ENCODE measurements at places on chromosomes 3 and 15.

DNA sequence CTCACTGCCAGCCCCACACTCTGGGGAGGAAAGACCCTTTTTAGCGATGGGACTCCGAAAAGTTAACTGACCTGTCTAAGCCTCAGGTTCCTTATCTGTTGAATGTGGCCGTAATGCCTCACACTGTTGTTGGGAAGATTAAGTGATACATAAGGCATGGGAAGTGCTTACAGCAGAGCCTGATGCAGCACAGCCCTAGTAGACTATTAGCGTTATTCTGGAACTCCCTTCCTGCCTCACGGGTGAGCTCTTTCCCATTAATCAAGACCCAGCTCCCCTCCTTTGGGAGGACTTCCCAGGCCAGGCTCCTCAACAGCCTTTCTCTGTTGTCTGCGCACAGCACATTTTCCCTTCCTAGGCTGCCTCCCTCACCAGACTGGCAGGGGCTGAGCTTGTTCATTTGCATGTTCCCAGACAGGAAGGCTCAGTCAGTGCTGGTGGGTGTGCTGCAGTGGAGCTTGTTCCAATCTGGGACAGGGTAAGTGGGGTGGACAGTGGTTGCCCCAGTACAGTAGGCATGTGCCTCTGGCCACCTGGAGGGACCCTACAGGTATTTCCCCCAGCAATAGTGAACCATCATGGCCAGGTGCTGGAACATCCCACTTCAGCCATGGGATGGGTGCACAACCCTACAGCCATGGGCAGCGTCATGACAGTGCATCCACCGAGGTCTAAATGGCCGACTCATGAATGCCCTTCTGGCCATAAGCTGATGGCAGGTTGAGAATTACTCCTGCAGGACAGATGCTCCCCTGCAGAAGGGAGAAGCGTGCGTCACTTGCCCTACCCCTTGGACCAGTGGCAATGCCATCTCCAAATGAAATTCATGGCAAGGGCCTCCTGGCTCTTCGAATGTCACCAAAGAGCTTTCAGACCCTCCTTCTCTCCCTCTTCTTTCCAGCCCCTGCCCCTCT, 5.8 kb upstream of the PSTPIP1 start:
- DNase-seq, result no peak

DNA sequence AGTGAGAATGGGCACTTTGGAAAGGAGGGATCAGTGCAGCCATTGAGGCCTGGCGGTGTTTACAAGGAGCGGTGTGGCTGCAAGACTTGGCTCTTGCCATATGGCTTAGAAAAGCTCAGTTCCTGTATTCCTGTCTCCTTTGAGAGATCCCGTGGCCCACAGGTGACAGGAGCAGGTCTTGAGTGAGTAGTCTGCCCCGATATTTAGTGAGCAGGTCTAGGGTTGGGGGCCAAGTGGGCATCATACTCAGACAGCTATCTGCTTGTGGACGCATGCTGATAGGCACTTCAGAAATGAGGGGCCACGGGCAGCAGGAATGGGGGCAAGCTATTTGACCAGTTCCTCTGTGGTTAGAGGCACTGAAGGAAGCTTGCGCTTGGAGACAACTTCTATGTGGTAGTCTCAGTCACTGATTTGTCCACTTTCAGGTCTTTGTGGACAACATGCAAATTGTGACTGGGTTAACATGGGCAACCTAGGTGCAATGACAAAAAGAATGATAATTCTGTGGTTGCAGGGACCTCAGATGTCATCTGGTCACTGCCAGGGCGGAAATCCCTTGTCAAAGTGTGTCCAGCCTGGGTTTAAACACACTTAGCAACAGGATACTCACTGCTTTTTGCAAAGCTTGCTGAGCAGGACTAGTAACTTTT, 1.1 kb downstream of the TMED3 start:
- no peak for DNase-seq

DNA sequence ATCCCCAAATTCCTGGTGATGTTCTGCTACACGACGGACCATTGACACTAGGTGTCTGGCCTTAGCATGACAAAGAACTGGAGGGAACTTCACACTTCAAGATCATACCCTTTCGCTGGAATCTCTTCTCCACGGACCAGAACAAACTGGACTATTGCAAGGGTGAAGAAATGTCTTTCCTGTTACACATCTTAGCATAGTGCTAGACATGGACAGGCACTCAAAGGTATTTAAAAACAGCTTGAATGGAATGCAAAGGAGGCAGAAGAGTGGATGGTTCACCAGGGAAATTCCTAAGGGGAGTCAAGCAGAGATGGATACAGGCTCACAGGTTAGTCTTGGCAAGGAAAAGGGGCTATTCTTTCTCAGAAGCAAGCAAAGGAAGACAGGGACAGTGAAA, 33.5 kb upstream of the PDZRN3 start:
- DNase-seq, result no peak

GRCh38 chr3:129536804-129537203, 6.2 kb upstream of the H1-8 start:
- no peak for DNase-seq

- DNase-seq, result no peak
These were observed 97.3 kb downstream of the AKAP13 start for GRCh38 chr15:85477730-85478129.

GRCh38 chr3:179825527-179826246, 172.8 kb downstream of the USP13 start:
- DNase-seq, result no peak

DNA sequence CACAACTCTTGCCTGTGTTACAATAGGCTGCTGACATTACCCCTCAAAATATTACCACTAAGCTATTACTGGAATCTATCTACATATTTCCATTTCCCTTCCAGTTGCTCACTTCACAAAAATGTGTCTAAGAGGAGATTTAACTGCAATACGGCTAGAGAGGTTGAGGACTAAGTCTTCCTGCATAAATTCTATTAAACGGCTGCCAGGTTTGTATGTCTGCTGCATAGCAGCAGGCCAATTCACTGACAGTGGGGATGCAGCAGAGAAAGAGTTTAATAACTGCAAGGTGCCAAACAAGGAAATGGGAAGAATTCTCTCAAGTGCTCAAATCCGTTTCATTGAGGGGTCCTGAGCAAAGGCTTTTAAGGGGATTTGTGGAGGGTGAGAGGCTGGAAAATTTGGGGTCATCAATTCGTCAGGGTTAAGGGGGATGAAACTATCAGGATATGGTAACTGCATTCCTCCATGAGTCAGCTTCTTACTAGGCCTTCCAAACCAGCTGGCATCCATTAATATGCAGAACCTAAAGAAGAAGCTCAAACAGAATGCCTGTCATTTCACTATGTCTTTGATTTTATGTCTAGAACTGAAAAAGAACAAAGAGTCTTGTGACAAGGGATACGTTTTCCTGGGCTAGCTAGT, 675.6 kb downstream of the TBL1XR1 start:
- DNase-seq, result no peak

- no peak for DNase-seq
These were observed 26.0 kb downstream of the NBEAL2 start for GRCh38 chr3:47005212-47006144.

GRCh38 chr3:127124120-127124519, 68.8 kb upstream of the PRR23E start:
- no peak for DNase-seq

GRCh38 chr3:120344349-120344748, 4.8 kb downstream of the LRRC58 start:
- DNase-seq, result no peak

DNA sequence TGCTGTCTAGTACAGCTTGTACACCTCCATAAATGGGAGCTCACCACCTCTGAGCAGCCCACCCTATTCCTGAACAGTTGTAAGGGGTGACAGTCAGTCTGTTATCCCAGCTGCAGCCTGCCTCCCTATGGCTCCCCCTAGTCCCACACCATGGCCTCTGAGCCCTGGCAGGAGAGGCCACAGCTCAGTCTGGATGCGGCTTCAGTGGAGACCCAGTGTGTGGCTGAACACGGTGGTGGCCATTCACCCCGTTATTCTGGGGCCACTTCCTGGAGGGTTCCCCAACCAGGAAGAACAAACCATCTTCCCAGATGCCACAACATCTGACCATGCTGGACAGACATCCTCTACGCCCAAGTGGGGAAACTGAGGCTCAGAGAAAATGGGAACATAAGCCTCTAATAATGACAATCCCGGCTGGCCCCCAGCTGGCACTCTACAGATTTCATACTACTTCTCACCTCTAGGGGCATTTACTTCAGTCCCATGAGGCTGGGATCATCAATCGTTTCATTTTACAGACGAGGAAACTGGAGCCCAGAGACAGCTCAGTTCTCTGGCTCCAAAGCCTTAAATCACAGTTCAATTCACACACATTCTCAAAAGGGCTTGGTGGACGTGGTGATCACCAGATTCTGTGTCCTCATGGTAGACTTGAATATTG, 9.2 kb upstream of the GRIP2 start:
- no peak for DNase-seq

DNA sequence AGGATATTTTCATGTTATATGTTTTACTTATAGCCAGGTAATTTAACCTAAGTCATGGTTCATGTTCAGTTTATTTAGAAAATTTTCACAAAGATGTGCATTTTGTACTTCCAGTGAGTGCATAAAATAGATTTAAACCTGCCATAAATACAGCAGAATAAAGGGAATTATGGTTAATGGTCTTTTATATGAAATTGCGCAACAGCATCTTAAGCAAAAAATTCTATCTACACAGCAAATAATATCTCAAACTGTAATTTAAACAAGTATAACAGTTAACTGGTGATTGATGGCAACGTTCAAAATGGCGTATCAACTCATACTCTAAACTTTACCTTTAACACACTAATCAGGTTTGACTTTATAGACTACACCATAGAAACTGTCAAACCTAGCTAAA, 97.6 kb downstream of the ROBO1 start:
- DNase-seq, result no peak
